ENCODE measurements at places on chromosomes 16 and 17.

DNA sequence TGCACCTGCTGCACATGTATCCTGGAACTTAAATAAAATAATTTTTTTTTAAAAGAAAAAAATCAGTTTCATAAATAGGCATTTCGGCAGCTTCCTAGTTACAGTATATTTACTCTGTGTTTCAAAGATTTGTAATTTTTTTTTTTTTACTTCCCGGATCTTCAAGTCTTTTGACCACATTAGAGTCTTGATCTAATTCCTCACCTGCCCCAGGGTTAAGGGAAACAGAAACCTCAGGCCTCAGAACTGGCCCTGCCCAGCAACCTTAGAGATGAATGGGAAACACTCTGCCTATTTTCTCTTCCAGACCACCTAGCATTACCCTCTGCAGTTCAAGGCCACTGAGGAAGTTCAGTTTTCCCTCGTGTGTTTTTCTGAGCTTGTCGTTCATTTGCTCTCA lies 304.0 kb downstream of the MAF start:
- DNase-seq = no peak

- no peak for DNase-seq
Observed at GRCh38 chr17:34614698-34615097, 35.3 kb downstream of the TMEM132E start.

DNA sequence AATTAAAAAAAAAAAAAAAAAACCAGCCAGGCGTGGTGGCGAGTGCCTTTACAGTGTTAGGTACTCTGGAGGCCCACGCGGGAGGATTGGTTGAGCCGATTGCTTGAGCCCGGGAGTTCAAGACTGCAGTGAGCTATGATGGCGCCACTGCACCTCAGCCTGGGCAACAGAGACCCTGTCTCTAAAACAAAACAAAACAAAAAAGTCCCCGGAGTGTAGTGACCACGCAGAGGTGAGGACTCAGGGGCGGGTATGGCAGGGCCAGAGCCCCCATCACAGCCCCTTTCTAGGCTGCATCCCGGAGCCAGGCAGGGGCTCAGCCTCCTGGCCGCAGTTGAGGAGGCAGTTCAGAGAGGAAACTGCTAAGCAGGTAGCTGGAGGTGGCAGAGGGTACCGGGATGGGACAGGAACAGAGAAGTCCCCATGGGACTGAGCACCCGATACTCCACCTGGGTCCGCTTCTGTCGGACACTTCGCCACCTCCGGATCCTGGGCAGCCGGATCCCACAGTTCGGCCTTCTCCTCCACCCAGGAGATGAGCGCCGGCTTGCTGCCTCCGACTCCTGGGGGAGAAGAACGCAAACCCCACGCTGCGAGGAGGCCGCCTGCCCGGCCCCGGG lies 800 bp downstream of the ZNF747 start:
- no peak for DNase-seq

GRCh38 chr17:41836550-41837196 lies 641 bp upstream of the NT5C3B start:
- no peak for DNase-seq

GRCh38 chr16:89779909-89780305 lies 36.5 kb downstream of the FANCA start:
- DNase-seq = no peak

DNA sequence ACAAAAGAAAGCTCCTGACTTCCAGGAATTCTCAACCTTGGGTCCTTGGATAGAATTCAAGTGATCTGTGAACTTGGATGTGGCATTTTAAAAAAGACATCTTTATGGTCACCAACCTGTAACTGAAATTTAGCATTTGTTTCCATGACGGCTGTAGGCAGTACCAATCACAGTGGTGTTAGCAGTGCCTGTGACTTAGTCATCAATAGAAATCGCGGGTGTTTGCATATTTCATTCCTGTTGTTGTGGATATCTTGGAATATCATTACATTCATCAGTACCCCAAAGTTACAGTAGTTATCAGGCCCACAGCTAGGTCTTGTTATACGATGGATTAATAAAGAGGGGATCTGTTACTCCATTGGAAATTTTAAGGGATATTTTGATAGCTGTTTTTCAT lies 81.6 kb downstream of the CMIP start:
- no peak for DNase-seq

GRCh38 chr17:50139950-50140885 lies 10.3 kb upstream of the SAMD14 start:
- DNase-seq = peak; percentile 89

DNA sequence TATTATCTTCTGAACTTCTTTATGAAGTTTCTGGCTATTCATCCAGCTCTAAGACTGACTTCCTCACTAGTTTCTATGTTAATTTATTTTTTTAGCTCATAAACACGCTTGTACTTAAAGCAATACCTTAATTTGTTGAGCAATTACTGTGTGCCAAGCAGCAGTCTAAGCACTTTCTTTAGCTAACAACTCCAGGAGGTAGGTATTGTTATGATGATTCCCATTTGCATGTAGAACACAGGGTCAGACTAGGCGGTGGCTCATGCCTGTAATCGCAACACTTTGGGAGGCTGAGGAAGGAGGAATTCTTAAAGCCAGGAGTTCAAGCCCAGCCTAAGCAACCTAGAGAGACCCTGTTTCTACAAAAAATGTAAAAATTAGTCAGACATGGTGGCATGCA lies 19.8 kb downstream of the DNAH3 start:
- no peak for DNase-seq

All from ecto neural progenitor cell (in vitro differentiated cells).